ENCODE measurements at places on chromosomes 7 and 10.

GRCh38 chr7:68684246-68684839 is 913.9 kb upstream of the AUTS2 start:
- DNase-seq, result no peak

GRCh38 chr10:24645784-24646183 is 77.9 kb downstream of the ARHGAP21 start:
- DNase-seq, result no peak

DNA sequence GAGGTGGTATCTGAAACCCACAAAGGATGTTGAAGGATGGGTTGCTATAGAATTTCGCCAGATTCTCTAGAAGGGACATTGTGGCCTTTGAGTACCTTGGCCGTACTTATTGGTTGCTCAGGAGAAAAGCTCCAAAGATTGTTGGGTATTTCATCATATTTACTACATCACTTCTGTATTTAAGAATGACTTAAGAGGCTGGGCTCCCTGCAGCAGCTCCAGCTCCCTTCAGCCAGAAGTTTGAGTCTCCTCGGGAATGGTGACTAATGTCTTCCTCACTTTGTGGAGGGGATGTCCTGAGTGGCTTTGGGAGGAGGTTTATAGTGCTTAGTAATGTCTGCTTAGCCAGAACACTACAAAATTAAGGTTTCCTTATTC is 18.1 kb downstream of the MINDY4 start:
- no peak for DNase-seq

DNA sequence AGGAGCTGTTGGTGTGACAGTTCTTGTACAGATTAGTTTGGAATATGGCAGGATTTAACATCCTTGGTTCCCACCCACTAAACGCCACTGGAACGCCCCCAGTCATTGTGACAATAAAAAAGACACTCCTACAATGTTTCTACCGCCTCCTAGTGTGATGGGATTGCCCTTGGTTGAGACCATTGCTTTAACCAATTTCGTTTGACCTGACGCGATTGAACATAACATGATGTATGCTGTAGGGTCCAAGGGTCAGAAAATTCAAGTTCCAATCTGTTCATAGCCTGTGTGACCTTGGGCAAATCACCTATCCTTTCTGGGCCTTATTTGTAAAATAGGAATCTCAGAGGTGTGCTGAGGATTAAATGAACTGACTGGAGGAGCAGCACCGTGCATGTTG is 12.5 kb downstream of the MXI1 start:
- no peak for DNase-seq

GRCh38 chr10:128777342-128777741 is 651.1 kb upstream of the MKI67 start:
- DNase-seq, result no peak

DNA sequence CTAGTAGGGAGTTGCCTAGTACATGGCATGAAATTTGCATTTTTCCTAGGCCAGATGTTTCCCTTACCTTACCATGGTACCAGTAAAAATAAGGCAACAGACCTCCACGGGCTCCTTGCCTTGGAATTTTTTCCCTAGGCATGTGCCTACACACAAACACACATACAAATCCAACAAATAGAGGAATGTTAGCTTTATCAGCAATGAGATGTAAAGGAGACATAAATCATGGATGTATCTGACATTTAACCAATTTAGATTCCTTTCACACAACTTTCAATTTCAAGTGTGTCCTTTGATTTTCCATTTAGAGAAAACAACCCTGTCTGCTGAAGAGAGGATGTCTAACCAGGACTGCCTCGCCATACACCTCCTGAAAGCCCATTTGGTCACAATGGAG is 209.7 kb upstream of the SP4 start:
- no peak for DNase-seq

GRCh38 chr7:5693529-5693928 is 87.9 kb downstream of the RNF216 start:
- no peak for DNase-seq

GRCh38 chr7:2651336-2651735 is 19.6 kb downstream of the TTYH3 start:
- DNase-seq, result no peak
